ENCODE measurements at places on chromosomes 6 and 20.

- no peak for DNase-seq
Observed at GRCh38 chr6:161436106-161436876, 162.4 kb upstream of the AGPAT4 start.

DNA sequence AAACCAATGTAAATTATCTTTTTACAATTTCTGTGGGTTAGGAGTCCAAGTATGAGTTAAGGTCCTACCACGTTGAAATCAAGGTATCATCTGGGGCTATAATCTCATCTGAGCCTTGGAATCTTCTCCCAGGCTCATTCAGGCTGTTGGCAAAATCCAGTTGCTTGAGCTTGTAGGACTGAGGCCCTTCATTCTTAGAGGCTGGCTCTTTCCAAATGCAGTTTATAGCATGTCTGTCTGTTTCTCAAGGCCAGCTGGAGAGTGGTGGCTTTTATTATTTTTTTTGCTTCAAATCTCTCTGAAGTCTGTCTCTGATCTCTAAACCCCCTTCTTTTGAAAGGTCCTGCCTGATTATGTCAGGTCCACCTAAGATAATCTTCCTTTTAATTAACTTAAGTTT is 177.2 kb upstream of the ASCC3 start:
- DNase-seq = no peak

DNA sequence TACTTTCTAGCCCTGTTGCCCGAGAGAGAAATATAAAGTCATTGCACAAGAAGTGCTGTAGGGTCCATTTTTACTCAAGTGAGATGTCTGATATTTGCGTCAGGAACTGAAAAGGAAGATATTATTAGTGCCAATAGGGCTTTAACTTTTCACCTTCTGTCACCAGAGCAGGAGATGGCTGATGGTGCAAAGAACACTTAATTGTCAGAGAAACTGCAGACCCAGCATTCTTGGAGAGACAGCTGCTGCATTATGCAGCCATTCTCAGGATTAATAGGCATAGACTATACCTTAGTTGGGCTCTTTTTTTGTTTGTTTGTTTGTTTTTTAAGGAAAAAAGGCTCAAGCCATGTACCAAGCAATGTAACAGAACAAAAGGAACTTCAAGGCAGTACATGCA is 179.4 kb downstream of the RPS12 start:
- DNase-seq = no peak

GRCh38 chr6:34246249-34246562 is 2.6 kb downstream of the SMIM29 start:
- no peak for DNase-seq

- no peak for DNase-seq
Observed at GRCh38 chr20:48192109-48192508, 406.8 kb upstream of the SULF2 start.

DNA sequence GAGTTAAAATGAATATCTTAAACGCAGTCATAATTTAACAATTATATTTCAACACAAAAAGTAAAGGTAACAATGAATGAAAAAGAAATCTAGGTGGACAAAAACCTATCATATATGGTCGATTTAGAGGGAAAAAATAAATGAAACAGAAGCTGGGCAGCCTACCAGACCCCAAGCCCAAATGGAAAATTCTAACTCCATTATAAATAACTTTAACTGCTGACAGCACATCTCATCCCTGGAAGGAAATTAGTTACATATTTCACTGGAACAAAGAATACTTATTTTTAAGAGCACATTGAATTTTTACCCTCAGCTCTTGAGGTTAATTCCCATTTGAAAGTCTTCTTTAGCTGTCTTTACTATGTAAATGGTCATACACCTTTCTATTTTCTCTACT is 39.1 kb downstream of the COL12A1 start:
- no peak for DNase-seq

DNA sequence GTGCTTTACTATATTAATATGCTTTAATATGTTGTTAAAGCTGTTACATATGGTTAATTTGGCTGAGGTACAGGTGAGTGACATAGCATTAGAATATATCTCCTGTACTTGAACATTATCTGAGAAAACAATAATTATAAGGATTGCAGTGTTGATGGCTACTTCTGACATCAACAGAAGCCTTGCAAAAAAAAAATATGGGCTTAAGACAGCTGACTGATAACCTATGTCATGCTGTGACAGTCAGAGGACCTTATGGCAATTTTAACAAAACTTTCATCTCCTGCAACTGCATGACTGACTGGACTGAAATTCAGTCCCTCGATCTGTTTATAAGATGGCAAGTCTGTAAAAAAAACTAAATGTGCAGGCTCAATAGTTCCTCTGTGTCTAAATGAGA is 27.5 kb upstream of the TBX18 start:
- no peak for DNase-seq

DNA sequence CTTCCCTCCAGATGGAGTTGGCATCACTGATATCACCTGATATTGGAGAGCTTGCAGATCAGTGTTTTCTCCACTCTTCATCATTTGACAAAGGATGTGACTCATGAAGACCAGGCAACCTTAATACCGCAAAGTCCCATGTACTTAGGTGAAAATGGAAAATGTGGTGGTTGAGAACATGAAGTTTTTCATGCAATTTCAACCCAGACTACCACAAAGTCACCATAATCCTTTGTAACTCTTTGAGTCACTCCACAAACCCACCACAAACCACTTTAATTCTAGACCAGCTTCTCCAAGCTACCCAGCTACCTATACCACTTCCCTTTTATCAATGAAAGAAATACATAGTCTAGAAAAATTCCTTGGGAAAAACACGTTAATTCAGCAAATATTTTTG is 7.1 kb downstream of the NHLRC1 start:
- no peak for DNase-seq

GRCh38 chr6:168093634-168094033 is 14.6 kb upstream of the FRMD1 start:
- DNase-seq = no peak

DNA sequence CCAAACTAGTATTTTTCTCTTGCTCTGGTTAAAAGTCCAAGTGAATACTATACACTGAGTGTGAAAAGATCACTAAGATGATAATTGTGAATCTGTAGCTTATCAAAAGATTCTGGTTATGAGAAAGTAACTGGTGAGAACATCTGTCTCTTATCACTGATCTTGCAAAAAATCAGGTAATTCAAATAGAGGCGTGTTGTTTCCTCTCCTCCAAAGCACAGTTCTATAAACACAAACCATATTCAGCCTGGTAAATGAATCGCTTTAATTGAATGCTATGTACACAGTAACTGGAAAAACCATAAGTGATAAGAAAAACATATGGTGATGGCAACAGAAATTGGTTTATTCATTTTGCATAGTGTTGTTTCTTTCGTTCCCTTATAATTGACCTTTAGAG is 161.0 kb downstream of the RALGAPA2 start:
- no peak for DNase-seq

DNA sequence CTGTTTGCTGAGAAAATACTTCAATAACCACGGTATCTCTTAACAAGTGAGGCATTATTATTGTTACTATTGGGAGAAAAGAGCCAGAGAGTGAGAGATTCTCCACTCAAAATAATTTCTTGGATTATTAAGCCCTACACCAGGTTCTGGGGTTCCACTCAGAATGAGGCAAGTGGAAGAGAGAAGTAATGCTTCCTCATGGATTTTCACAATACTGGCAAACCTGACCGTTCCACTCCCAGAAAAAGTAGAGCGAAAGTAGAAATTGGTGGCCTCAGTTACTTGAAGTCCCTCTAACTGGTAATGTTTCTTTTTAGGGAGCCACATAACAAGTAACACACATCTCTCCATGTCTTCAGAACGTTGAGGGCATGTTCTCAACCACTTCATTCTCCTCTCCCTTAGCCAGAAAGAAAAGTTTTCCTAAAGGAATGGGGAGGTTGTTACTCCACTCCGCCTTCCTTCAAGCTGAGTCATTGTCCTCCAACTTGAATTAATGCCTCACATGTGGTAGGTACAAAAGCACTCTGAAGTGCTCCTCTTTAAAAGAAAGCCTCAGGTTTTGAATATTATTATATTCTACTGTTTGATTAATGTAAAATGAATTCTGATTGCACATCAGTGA is 1.9 kb downstream of the BAG2 start:
- DNase-seq = no peak

GRCh38 chr6:136703331-136703865 is 88.9 kb downstream of the MAP3K5 start:
- DNase-seq = no peak

- DNase-seq = peak; percentile 66
Observed at GRCh38 chr6:33276864-33277662, at the start of gene B3GALT4. Gene B3GALT4, plus strand, starts transcription at chr6:33277123. Its CDS starts 297 bp downstream, at chr6:33277420.

- no peak for DNase-seq
Observed at GRCh38 chr6:50185006-50185405, 135.3 kb upstream of the DEFB112 start.

DNA sequence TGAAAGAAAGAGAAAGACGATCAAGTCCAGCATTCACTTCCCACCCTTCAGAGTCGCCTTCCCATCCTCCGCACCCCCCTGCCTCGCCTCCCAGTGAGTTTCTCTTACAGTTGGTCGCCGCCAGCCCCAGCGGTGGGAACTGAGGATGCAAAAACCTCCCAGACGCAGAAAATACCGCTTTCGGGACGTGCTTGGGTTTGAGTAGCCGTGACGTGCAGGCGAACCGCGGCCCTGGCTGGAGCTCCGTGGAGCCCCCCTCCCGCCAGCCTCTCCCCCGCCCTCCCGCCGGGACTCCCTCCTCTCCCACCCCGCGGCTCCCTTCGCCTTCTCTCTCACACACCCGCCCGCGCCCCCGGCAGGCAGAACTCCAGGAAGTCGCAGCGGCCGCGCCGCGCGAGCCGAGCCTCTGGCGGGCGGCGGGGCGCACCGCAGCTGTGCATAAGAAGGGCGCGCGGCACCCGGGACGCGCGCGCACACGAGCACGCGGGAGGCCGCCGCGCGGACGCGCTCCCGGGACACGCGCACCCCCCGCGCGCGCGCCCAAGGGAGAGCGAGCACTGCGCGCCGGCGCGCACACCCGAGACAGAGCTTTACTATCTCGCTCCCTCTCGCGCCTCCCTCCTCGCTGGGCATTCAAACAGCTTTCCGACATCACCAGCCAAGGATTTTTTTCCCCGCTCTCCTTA is at the start of gene ADGRB3:
Gene ADGRB3 (plus strand): TSS at position 557 of the 686 bp plus-strand sequence. CDS start 3,394 bp downstream, outside the sequence.
- DNase-seq = no peak

DNA sequence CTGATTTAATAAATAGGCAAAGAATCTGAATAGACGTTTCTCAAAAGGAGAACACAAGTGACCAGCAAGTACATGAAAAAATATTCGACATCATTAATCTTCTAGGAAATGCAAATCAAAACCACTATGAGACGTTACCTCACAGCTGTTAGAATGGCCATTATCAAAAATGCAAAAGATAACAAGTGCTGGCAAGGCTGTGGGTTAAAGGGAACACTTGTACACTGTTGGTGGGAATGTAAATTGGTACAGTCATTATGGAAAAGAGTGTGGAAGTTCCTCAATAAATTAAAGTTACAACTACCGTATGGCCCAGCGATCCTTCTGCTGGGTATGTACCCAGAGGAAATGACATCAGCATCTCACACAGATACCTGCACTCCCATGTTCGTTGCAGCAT is 253.9 kb upstream of the BMP2 start:
- DNase-seq = no peak

DNA sequence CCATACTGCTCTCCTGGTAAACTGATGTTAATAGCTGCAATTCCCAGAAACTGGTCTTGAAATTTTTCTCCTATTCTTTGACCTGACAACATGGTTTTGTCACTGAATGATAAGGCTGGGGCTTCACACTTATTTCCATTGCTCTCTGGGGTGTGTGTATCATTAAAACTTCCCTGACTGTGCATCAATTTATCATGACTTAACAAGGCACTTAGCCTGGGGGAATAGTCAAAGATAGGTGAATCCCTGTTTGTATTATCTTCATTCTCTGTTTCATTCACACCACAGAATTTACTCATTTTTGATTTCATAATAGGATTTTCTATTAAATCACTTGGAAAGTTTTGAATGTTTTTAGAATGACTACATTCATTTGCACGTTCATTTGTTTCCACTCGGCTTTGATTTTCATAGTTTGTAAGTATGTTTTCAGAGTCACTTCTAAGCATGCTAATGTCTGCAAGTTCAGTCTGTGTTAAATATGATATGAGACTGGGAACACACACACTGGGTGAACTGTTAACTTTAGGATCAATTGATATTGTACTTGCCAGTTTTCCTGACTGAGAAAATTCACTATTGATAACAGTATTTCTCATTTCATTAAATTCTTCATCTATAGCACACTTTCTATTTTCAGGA is 35.5 kb downstream of the DST start:
- no peak for DNase-seq

GRCh38 chr6:150070236-150070818 is 1.4 kb upstream of the ULBP3 start:
- no peak for DNase-seq

GRCh38 chr6:162151021-162151665 is 576.4 kb downstream of the PRKN start:
- no peak for DNase-seq

DNA sequence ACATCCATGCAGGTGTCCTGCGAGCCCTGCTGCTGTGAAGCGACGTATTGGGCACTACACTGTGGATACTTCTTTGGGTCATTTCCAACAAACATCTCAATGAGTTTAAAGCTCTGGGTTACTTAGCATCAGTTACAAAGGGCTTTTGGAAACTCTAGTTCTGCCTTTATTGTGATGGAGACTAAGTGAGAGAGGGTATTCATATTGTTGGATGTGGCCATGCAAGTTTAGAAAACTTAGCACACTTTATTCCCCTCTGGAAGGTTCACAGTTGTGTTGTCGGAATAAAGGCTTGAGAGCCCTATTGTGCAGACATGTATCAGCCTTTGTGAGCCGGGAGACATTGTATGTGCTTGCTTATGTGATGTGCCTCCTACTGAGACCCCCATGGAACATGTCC is 22.1 kb downstream of the DUSP22 start:
- DNase-seq = no peak

- no peak for DNase-seq
Observed at GRCh38 chr6:89986650-89987074, 92.4 kb downstream of the GJA10 start.

GRCh38 chr20:46330072-46330763 is 21.9 kb upstream of the CDH22 start:
- DNase-seq = no peak

DNA sequence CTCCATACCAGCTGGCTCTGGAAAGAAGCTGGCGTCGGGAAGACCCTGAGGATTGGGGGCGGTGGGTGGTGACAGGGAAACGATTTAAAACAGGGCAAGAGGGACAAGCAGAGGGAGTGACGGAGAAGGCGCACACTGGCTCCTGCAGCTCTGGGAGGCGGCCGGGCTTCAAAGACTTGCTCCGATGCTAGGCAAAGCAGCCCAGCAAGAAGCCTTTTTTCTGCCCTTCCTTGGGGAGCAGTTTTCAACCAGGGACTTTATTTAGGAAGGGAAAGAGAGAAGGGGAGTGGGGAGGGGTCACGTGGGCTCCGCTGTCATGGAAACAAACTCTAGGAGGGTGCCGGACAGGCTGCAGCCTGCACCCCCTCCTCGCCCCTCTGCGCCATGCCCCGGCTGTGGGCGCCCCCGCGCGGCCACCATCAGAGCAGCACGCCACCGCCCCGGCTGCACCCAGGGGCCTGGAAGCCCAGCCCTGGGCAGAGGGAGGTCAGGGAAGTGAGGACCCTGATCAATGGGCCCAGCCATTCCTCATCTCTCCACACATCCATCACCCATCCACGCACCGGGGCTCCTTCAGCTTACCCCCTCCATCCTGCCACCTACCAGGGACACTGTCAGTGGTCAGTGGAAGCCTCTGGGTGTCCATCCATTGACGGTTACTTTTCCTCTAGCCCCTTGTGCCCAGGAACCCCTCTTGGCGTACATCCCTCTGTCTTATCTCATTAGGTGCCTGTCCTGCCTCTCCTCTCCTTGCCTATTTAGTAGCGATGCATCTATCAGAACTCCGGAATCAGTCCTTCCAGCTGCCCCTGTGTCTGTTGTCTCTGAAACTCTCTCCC is 66.6 kb upstream of the CCDC167 start:
- DNase-seq = peak; percentile 47

Measured in activated effector memory CD4-positive, alpha-beta T cell treated with Interleukin-2 at 50 U/mL for 16 hours (primary cell).